Activated CD4-positive, alpha-beta T cell treated with anti-CD3 and anti-CD28 coated beads, Interleukin-2, Interleukin-4, amounts not matched to agents 100 ng/mL and 50 ng/mL, durations not matched to agents 16 hours and 8 hours (primary cell): ENCODE measurements at places on chromosomes 5 and 9.
A peak's percentile ranks its signal among the peaks of the same experiment; 100 is the strongest.

DNA sequence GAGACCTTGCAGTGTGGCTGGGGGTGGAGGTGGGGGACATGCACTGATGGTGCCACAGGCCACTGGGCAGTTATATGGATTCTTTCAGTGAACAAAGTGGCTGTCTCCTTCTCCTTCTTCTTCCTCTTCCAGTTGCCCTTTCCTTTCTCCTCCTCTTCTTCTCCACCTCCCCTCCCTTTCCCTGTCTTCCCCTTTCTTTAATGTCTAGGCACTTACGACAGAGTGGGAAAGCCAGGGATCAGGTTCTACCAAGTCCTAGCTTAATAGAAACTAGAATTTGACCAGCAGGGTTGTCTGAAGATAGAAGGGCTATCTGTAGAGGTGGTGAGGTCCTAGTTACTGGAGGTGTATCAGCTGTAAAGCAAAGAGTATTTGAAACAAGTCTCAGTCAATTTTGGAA, 62.8 kb downstream of the COL15A1 start:
- no peak for DNase-seq

GRCh38 chr5:112669328-112669963, 68.2 kb upstream of the APC start:
- no peak for DNase-seq

GRCh38 chr5:52786949-52787599, 642 bp upstream of the ITGA1 start:
- peak; percentile 28 for DNase-seq

GRCh38 chr5:57651127-57651526, 168.5 kb upstream of the ACTBL2 start:
- no peak for DNase-seq

DNA sequence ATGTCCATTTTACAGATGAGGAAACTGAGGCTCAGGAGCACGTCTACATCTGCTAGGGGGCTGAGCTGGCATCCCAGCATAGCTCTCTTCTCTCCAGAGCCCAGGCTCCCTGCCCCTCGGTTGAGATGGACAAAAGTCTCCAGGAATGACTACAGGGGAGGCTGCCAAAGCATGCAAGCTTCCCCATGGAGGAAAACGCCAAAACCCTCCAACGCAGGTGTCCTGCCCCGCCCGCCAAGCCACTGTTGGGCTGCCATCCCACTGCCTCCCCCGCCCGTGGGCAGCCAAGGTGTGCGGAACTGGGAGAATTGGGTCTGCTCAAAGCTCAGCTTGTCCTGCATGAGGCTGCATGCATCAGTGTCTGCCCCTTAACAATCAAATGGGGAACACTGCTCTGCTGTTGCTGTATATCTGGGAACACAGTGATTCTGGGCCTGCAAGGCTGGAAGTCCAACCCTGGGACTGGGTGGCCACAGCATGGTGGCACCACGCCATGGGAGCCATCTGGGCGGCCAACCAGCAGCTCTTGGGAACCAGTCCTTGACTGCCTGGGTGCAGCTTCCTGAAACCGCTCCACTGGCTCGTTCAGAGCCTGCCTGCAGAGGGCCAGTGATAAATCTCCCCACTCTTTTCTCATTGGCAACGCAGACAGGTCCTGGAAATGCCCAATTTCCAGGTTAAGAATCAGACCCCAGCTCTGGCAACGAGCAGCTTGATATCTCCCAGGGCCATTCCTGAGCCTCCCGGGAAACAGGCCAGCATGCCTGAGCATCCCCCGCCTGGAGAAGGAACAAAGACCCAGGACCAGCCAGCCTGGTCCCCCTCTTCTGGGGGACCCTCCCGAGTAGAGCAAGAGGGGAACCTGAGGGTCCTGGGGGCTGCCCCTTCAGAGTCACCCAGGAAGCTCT, 3.5 kb downstream of the RALGDS start:
- no peak for DNase-seq

DNA sequence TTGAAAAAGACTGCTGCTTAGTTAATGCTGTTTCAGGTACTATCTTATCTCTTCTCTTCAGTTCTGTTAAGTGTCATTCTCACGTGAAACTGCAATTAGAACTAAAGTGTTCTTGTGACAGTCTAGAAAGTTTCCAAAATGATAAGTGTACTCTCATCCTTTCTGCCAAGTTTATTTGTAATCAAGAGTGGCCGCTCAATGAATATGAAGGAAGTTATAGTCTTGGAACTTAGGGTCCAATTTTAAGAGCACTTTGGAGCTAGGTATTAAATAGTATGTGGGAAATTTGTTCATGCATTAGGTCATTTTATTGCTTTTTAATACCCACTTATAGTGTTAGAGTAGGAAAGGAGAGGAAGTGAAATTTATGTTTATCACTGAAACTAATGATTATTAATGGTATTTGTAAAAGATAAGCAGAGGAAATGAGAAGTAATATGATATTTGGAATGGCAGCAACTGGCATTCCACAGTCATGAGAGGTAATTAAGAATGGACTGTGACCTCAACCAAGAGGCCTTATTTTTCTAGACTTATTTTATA, 20.4 kb downstream of the XRCC4 start:
- no peak for DNase-seq

DNA sequence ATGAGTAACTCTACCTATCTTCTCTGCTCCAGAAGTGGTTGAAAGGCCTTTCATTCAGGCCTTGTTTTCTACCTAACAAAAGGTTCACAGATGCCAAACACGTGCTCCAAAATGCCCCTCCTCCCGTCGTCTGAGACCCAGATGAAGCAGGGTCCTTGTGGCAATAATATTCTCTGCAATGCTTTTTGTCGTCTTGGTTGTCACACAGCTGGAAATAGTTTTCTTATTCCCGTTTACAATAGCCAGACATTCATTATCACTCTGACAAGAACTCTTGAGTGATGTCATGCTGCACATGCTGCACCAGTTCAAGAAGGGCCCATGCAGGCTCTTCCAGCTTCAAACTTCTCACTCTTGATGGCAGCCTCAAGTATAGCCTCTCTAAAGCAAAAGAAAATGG, 7.8 kb downstream of the LPAR1 start:
- DNase-seq = no peak

- no peak for DNase-seq
These were observed 8.6 kb upstream of the AQP3 start for GRCh38 chr9:33455945-33456344.

DNA sequence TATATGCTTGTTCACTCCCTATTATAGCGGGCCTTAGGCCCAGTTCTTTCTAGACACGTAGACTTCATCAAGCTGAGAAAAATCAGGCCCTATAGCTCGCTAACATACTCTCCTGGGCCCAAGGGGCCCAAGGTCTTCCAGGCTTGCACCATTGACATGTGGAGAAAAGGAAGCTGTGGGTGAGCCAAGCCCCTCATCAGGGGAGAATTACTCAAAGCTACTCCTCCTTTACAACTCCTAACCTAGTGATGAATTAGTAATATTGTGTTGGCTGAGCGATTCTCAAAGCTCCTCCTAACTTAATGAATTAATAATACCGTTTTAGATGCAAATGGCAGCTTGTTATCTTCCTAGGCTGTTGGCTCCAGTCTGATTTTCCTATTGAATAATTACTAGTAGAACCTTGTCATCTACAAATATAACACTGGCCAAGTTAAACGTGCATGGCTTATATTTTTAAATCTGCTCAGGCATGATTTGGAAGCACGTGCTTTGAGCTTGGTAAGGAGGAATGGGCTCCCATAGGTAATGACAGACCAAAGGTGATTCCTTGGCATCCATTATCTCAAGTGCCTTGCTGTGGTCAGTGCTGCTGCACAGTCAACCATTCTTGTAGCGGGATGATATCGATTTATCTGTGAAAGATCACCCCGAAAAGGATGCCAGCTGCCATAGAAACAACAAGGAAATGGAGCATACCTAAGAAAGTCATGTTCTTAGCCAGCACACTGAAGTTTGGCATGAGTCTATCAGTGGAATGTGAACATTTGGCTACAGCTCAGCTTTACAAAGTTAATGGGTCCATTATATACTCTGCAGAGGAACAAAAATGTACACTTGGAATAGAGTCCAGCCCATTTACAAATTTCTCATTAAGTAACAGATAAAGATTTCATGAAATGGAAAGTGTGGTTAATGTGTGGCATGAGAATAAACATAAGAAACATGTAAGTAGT, 23.8 kb downstream of the LVRN start:
- no peak for DNase-seq

DNA sequence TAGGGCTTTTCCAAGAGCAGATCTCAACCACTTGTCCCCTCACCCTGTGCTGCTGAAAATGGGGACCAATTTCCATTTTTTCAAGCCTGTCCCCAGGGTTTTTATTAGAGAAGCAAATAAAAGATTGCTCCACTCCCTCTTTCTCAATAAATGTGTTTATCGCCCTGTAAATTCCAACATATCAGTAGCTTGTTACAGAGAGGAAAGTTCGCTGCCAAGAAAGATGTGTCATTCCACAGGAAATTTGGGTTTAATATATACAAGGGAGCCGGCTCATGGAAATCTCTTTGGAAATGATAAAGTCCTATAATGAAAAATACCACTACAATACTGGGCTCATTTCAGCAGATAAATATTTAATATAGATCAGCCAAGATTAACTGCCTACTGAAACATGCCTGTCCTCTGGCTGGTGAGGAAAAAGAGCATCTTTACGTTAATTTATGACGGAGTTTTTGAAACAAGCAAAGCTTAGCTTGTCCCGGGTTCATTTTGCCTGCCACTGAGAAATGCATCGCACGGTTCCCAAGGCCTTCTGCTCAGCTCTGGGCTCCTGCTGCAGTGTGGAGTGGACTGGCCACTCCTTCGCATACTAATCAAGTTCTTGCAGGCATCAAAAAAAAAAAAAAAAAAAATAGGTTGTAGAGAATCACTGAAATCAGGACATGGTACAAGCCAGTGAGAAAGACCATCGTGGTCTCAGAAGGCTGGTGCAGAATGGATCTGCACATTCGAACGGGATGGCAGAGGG, 84.5 kb downstream of the BRINP1 start:
- DNase-seq = no peak

DNA sequence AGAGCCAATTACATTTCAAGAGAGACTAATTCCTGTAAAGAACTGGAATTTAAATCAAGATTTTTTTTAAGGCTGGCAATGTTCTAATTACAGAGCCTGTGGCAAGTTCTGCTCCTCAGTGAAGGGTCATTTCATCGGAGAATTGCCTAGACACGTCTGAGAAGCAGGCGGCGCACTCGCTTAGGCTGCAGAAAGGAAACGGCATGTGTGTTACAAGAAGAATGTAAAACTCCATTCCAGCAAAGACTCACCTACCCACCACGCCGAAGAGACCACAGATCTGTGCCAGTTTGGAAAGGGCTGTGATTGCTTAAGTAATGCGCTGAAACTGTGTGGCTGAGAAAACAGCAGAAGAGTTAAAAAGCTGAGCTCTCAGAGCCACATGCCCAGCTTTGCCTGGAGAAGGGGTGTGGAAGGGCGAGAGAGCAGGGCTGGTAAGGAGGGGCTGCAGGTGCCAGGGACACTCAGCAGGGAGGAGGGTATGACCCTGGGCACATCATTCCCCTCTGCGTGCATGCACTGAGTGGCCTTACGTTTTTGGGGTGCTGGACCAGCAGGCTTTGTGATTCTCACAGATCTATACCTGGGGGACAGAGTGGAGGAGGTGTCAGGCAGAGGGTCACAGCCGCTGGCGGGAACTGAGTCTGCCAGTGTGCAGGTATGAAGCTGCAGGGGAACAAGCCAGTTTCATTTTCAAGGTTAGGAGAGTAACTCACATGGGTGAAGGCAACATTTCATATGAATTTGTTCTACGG, 17.8 kb upstream of the SLC25A51 start:
- no peak for DNase-seq

DNA sequence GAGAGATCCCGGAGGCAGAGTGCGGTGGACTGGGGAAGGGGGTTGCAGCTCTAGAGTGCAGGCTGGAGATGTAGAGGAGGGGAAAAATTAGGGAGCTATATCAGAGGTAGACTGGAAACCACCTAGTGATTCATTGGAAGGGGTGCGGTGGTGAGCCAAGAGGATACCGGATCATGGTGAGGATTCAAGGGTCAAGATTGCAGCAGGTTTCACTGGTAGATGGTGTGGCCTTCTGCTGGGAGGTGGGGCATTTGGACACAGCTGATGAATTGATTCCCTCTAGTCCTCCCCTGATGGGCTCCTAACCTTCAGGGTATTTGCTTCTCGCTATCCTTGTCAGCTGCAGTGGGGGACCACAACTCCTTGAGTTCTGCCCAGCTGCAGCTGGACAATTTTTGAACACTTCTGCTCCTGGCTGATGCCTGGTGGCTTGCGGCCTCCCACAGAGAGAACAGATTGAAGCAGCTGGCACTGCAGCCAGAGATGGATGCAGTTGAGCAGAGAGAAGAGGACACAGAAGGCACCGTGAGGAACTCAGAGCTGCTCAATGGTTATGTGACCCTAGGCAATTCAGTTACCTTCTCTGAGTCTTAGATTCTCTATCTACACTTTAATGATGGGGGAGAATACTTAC, 134.4 kb upstream of the ABCA1 start:
- DNase-seq = no peak

DNA sequence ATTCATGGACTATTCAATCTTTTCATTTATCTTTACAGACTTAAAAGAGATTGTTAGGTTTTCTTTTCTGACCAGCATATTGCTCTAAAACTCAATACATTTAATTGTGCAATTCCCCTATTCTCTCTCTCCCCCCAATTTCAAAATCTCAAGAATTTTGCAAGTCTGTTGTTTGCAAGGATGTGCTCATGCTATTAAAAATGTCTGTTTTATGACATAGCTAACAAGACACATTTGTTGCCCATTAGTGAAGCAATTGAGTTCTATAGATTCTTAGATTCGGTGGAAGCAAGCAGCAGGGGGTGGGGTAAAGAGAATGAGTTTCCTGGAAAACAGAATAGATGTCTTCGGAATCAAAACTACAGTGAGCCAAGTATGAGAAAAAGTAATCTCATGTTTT, 8.5 kb upstream of the CSNK1A1 start:
- no peak for DNase-seq

GRCh38 chr5:150490754-150491153, 17.2 kb upstream of the NDST1 start:
- no peak for DNase-seq
